ENCODE measurements at places on chromosomes 3 and 15.
A peak's percentile ranks its signal among the peaks of the same experiment; 100 is the strongest.

DNA sequence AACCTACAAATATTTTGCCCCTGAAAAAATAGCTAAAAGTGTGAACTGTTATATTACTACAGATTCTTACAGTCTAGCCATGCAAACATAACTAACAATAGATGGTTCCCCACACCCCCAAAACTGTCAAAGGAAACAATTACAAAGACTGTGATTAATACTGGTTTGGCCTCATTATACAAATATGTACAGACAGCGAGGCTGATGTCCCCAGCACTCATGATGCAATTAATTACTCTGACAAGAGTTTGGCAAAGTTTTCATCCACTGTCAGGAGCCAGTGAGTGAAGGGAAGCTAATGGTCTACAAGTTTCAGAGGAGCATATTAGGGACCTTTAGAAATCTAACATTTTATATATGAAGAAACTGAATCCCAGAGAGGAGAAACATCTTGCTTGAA lies 61.0 kb downstream of the HMG20A start:
- no peaks in the 10 kb centered on the region for H3K27me3 ChIP-seq
- peaks cover 35% of the 10 kb centered on the region for H3K4me1 ChIP-seq
- peak; percentile 76 for DNase-seq
- no peak overlapping the region for H3K4me3 ChIP-seq
- H3K27ac ChIP-seq, result peak overlapping the region; percentile 47

GRCh38 chr15:49145651-49146609 lies 9.5 kb downstream of the COPS2 start:
- peaks cover 30% of the 10 kb centered on the region for H3K36me3 ChIP-seq
- H3K4me1 ChIP-seq, result no peaks in the 10 kb centered on the region
- peak overlapping the region; percentile 1 for H3K27ac ChIP-seq
- no peaks in the 10 kb centered on the region for H3K27me3 ChIP-seq

DNA sequence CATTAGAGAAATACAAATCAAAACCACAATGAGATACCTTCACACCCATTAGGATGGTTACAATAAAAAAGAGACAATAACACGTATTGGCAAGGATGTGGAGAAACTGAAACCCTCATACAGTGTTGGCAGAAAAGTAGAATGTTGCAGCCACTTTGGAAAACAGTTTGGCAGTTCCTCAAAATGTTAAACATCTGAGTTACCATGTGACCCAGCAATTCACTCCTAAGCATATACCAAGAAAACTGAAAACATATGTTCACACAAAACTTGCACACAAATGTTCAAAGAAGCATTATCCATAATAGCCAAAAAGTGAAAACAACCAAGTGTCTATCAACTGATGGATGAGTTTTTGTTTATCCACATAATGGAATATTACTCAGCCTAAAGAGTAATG lies 166.9 kb upstream of the FAM3D start:
- no peak overlapping the region for H3K27ac ChIP-seq
- H3K27me3 ChIP-seq, result no peaks in the 10 kb centered on the region
- DNase-seq, result no peak
- no peak overlapping the region for H3K4me3 ChIP-seq
- no peaks in the 10 kb centered on the region for H3K4me1 ChIP-seq

DNA sequence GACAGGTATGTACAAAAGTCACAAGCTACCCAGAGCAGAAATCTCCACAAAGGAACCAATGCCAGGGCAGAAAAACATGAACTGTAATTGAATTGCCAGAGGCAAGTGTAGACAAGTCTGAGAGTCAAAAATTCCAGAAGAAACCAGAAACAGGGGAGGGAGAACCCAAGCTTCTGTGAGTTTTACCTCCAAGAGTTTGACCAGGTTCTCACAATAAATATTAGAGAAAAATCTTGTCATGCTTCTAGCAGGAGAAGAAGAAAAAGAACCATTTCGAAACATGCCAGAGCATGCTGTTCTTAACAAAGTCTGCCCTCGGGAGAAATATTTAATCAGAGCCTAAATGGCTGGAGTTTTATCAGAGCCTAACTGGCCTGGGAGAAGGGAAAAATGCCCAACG lies 32.5 kb upstream of the AP3B2 start:
- no peak for DNase-seq
- H3K27me3 ChIP-seq, result no peaks in the 10 kb centered on the region
- H3K27ac ChIP-seq, result no peak overlapping the region
- no peaks in the 10 kb centered on the region for H3K36me3 ChIP-seq

- H3K4me3 ChIP-seq, result no peak overlapping the region
- H3K4me1 ChIP-seq, result no peaks in the 10 kb centered on the region
- H3K27ac ChIP-seq, result no peak overlapping the region
- H3K27me3 ChIP-seq, result peaks cover 34% of the 10 kb centered on the region
Measured at GRCh38 chr3:14824646-14825045, 5.9 kb downstream of the FGD5 start.

- peaks cover 30% of the 10 kb centered on the region for H3K4me1 ChIP-seq
- no peaks in the 10 kb centered on the region for H3K36me3 ChIP-seq
- no peaks in the 10 kb centered on the region for H3K27me3 ChIP-seq
- DNase-seq, result no peak
Measured at GRCh38 chr15:101122266-101122665, 129.6 kb downstream of the CHSY1 start.

Measured in astrocyte (in vitro differentiated cells and primary cell).